ENCODE measurements at places on chromosomes 16 and 17.

GRCh38 chr17:3892095-3892998 lies 506 bp downstream of the CAMKK1 start:
- DNase-seq, result peak; percentile 35

DNA sequence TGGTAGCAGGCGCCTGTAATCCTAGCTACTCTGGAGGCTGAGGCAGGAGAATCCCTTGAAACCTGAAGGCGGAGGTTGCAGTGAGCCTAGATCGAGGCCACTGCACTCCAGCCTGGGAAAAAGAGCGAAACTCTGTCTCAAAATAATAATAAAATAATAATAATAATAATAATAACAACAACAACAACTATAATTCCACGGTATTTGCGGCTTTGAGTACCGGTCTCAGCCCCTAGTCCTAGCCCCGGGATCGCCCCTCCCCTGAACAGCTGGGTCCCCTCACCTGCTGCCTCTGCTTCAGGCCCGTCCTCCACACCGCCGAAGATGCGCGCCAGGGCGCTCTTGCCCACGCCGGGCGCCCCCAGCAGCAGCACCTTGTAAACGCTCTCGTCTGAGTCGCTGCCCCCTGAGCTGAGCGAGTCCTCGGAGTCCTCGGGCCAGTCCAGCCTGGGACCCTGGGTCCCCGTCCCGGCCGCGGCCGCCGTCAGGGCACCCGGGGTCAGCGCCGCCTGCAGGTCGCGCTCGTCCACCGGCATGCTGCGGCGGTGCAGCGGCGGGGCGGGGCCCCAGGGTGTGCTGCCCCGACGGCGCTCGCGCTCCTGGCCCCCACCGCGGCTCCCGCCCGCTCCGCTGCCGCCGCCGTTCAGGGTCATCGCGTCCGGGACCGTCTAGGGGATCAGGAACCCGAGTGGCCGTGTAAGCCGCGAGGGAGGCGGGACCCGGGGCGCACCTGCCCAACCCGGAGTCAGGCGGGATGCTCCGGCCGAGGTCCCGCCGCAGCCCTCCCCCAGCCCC lies 611 bp downstream of the RRAD start:
- no peak for DNase-seq

DNA sequence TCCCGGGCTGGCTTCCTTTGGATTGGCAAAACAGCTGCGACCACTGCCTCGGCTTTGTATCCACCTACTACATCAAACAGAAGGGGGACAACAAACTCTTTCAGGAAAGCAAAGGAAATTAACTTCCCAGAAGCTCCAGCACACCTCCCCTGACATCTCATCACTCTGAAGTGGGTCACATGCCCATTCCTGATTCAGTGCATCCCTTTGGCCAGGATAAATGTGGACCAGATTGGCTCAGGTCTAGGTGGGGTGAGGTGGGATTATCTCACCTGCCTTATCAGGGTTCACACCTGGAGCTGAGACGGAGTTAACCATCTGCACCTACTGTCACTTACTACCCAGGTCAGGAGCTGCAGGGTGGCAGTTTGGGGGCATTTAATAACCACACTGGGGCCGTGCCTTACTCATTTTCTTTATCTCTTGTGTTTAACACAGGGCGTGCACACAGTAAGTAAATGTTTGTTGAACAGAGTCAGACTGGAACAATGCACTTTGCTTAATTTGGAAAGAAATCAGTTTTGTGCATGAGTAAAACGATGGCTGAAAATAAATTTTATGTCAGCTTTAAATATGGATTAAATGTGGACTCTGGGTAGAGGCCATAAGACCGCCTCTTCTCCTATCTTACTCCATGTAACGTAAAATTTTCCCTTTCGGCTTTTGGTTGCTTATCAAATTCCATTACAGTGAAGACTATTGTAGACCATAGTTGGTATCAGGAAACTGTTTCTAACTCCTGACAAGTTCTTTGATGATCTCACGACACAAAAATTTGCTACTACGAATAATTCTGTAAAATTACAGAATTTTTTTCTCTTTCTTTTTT lies 36.0 kb downstream of the IQCK start:
- DNase-seq, result no peak

DNA sequence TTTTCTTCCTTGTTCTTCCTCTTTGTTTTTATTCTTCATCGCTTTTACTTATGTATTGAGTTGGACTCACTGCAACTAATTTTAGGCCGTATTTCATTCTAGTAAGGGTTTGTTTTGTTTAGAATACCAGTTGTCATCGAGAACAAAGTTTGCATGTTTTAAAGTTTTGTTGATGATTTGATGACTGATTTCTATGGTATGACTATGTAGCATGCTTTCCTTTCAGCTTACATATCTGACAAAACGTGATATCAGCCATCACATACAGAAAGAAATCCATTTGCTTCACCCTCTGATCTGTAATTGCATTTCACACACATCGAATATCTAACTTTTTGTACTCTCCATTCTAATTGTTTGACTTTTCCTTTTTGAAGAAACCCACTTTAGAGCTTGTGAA lies 4.0 kb downstream of the PRKCA start:
- DNase-seq, result no peak

DNA sequence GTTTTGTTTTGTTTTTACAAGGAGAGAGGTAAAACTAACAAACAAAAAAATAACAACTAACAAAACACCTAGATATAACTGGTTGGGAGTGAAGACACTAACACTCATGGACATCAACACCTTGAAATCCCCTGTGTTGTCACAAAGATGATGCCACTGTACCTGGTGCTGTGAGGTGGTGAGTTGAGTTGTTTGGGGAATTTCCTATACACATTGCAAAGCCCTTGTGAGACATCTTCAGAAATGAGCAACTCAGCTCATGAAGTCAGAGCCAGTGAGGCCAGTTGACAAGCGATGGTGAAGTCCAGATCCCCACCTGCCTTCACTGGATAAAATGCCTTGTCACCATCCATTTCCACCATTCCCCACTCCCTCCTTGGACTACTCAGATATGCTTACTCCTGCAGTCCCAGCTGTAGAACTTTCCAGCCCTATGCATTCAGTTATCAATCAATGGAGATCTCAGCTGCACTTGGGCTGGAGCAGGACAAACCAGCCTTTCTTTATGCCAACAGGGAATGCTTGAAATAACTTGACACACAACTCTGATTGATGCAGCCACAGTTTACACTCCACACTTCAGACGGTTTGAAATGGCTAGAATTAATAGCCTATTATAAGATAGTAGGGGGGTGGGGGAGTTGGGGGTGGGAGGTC lies 22.2 kb downstream of the ANKFN1 start:
- DNase-seq, result no peak

DNA sequence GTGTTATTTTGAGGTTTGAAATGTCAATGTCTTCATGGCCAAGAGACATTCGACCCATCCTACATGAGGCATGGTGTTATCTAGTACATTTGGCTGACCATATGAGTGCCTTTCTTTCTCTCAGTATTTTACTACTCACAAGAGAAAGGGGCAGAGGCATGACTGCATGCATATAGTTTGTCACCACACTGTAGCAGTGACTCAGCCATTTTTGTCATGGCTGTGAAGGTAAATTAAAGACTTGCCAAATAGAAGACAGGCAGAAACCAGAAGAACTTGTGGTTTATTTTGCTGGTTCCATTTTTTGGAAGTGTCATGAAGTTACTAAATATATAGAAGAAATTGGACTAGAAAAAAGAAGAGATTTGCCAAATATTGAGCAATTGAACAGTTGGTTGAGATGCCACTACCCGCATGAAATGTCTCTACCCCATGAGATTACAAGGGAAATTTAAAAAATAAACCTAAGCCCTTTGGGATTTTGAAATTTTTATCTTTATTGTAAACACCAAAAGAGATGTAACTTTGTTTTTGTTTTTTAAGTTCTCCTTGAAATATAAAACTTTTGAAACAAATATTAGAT lies 170.3 kb downstream of the CHD9 start:
- DNase-seq, result no peak

DNA sequence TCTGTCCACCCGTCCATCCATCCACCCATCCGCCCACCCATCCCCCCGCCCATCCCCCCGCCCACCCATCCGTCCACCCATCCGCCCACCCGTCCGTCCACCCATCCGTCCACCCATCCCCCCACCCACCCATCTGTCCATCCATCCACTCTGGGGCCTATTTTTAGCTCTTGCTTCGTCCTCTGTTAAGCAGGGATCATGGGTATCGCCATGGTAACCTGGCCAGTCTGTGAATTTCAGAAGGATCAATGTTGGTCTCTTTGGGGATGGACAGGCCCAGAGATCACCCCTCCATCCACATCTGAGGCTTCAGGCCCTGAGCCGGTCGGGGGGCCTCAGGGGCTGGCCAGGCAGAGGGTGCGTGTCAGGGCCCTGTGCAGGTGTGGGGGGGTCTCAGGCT lies 15.2 kb upstream of the DPEP1 start:
- no peak for DNase-seq

- no peak for DNase-seq
Measured at GRCh38 chr16:4086153-4086552, 30.1 kb downstream of the ADCY9 start.

DNA sequence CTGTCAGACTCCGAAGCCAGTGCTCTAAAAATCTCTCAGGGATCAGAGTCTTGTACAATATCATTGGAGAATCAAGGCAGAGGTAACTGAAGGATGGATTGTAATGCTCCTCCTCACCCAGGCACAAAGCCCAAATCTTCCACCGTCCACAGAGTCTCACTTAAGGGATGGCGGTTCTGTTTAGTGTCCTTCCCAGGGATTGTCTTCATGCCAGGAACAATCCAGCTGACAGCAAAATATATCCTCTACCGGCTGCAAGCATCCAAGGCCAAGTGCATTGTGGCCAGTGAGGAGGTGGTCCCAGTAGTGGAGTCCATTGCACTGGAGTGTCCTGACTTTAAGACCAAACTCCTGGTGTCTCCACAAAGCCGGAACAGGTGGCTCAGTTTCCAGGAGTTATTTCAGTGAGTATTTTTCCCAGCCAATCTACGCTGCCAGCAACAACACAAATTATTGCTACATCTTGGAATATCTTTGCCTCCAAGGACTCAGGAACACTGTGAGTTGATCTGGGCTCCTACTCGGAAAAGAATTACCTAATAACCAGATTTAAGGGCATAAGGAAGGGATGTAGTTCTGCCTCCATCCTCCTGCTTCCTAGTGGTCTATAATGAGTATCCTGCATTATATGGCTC lies 13.9 kb upstream of the ACSM1 start:
- DNase-seq, result no peak

DNA sequence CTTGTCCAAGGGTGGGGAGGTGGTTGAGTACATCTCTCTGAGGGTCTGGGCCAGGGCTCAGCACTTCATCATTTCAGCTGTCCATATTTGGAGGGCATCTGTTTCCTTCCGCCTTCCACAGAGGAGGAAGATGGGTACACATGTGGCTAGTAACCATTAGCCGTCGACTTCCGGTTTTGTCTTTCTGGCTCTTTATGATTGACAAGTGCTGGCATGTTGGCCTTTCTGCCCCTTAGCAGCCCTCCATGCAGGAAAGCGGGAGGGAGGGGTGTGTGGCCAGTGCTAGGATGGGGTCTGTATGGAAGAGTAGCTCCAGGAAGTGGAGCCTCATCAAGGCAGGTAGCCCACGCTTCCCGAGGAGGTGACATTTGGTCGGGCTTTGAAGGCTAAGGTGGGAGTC lies 69.6 kb downstream of the RAI1 start:
- DNase-seq, result no peak

DNA sequence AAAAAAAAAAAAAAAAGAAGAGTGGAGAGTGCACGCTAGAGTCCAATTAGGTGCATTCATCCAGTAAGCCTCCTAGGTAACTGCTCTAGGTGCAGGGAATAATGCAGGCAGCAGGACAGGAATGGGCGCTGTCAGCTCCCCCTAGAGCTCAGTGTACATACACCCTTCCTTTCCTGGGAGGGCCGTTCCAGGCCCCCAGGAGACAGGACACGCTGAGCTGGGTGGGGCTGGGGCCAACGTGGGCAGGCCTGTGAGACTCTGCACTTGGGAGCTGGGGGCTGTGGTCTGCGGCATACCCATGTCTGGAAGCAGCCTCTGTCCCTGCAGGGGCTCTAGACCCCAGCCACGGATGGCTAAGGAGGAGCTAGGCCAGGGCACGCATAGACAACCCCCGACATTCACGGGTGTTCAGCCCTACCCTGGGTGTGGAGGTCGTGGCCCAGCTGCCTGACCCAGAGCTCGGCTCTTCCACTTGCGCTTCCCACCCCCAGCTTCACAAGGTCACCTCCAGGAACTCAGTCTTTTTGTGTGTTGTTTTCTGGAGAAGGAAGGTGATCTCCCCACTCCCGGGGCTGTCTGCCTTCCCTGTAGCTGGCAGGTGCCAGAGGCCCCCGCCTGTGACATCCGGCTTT lies 1.0 kb upstream of the ANTKMT start:
- DNase-seq, result no peak

DNA sequence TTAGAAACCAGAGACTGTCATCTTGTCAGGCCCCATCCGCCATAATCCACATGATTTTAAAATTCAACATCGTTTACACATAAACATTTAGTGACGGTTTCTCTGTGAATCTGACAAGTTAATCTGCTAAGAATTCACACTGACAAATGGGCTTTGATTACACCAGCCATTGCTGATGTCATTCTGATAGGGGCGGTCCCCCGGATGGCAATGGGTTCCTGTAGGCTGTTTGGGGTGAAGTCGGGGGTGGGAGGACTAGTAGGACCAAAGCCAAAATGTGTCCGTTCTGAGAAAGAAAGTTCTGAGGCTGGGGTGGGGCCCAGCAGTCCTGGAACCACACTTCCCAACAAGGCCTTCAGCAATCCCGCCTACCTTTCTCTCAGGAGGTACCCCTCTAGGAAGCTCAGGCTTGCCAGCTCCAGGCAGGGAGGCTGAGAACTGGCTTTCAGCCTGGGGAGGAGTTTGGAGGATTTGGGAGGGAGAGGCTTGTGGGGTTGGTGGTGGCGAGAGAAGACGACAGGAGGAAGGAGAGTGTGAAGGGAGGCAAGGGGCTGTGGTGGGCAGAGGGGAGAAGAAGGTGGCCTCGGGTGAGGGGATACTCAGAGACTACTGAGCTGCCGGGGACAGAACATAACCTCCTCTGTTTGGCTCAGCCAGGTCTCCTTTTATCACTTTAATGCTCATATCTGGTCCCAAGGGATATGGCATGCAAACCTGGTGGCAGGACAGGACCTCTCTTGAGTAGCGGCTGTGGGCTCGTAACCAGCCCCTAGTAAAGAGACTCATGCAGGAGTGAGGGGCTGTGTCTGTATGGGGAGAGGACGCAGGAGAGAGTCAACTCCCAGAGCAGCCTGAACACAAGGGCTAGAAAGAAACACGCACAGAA lies 8.6 kb downstream of the HIC1 start:
- no peak for DNase-seq

GRCh38 chr16:52407778-52408177 lies 139.2 kb downstream of the TOX3 start:
- DNase-seq, result no peak

- no peak for DNase-seq
Measured at GRCh38 chr17:2750721-2751120, 1.3 kb upstream of the CCDC92B start.

- no peak for DNase-seq
Measured at GRCh38 chr17:78276098-78276887, 44.9 kb downstream of the TMEM235 start.

DNA sequence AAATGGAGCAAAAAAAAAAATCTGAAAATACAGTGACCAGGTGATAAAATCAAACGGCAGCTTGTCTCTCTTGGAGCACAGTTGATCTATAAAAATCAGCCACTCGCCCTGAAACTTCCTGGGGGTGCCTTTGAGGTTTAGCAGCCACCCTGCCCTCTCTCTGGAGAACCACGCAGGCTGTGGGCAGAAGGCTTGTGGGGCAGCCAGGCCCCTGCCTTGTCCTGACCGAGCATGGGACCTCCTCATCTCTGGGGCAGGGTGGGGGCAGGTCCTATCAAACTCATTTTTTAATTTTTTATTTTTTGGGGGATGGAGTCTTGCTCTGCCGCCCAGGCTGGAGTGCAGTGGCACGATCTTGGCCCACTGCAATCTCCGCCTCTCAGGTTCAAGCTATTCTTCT lies 5.0 kb downstream of the TMEM238L start:
- DNase-seq, result no peak

GRCh38 chr16:79081297-79082066 lies 519.1 kb downstream of the MAF start:
- no peak for DNase-seq
